ENCODE measurements at places on chromosomes 7 and 10. TPM values are rescaled to one million over a fixed set of nuclear protein-coding genes. Genes with fewer than 3 reads are reported as not detected.

ADRB1 gene
- 0.07 TPM for total RNA-seq

CYP2W1 gene
- not detected for total RNA-seq

PRDX3 gene
- 85.0 TPM for total RNA-seq

SEC24C gene
- total RNA-seq, result 69.1 TPM

MBLAC1 gene
- total RNA-seq, result 1.7 TPM

APBB1IP gene
- not detected for total RNA-seq

EMX2 gene
- total RNA-seq, result 4.7 TPM

SFTPA1 gene
- not detected for total RNA-seq

TYW1 gene
- 18.3 TPM for total RNA-seq

SRRT gene
- total RNA-seq, result 105 TPM

MARVELD1 gene
- 143 TPM for total RNA-seq

DNA sequence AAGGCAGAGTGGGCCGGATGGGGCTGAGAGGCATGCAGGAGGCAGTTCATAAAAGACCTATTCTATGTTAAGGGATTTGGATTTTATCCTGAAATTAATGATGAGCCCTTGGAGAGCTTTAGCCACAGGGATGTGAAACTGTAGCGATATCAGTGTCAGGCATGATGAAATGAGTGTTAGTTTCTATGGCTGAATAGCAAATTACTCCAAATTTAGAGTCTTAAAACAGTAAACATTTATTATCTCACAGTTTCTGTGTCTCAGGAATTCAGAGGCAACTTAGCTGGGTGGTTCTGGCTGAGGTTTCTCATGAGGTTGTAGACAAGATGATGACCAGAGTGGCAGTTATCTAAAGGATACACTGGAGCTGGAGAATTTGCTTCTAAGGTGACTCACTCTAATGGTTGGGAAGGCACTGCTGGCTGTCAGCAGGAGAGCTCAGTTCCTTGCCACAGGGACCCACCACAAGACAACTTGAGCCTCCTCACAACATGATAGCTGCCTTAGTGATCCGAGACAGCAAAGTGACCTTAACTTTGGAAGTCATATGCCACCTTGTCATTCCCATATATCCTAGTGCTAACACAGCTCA lies 36.7 kb upstream of the SFTPD start:
- no peak overlapping the region for H3K4me3 ChIP-seq
- peaks cover 7% of the 10 kb centered on the region for H3K36me3 ChIP-seq
- H3K4me1 ChIP-seq, result peaks cover 6% of the 10 kb centered on the region
- no peak overlapping the region for H3K27ac ChIP-seq
- peaks cover 14% of the 10 kb centered on the region for H3K27me3 ChIP-seq

GRCh38 chr7:79828866-79829265 lies 305.8 kb upstream of the GNAI1 start:
- no peak for DNase-seq
- no peak overlapping the region for H3K27ac ChIP-seq
- H3K36me3 ChIP-seq, result no peaks in the 10 kb centered on the region
- H3K4me1 ChIP-seq, result no peaks in the 10 kb centered on the region

DNA sequence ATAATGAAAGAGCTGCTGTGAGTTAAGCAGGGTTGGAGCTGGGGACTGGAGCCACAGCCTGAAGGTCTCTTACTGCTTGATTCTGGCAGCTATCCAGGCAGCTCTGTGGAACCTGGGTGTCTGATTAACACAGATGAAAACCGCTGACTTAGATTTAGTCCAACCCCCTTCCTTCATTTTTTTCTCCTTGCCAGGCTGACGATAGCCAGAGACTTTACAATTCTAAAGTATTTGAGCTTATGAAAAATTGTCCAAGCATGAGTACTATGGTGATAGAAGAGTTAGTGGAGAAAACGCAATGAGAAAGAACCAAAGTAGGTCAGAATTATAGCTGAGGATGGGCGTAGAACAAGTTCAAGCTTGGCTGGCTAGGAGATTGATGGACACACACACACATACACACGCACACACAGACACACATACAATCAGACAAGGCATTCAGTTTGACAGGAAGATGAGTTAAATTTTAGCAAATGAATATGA lies 13.5 kb upstream of the GPR85 start:
- DNase-seq, result no peak
- H3K4me1 ChIP-seq, result no peaks in the 10 kb centered on the region
- H3K4me3 ChIP-seq, result no peak overlapping the region
- H3K27me3 ChIP-seq, result peaks cover 38% of the 10 kb centered on the region
- H3K36me3 ChIP-seq, result no peaks in the 10 kb centered on the region

GRCh38 chr10:89980166-89980565 lies 278.8 kb downstream of the KIF20B start:
- no peak overlapping the region for H3K27ac ChIP-seq
- H3K4me3 ChIP-seq, result no peak overlapping the region
- peaks cover 10% of the 10 kb centered on the region for H3K27me3 ChIP-seq
- no peak for DNase-seq

DNA sequence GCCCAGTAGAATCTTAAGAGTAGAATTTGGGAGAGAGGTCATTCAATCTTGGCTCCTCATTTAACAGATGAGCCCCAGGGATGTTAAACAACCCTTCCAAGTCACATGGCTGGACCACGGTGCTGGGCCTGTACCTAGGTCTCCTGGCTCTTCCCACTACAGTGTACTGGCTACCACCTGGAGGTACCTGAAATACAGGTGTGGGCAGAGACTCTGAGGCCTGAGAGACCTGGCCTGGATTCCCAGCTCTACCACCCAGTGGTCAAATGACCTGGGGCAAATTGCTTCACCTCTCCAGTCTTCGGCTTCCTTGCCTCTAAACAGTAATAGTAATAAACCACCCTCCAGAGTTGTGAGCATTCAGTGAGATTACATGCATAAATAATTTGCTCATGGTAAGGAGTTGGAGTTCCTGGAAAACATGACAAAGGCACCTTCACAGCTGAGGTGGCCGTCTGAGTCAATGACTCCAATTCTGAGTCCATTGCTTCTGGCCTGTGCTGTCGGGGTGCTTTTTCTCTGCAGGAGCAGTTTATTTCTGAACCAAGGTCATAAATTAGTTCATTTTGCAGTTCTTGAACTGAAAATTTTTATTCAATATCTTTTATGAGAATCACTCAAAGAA lies 2.7 kb downstream of the GOT1 start:
- no peak overlapping the region for H3K4me3 ChIP-seq
- H3K27ac ChIP-seq, result no peak overlapping the region
- peaks cover 10% of the 10 kb centered on the region for H3K36me3 ChIP-seq
- no peak for DNase-seq
- no peaks in the 10 kb centered on the region for H3K27me3 ChIP-seq

- H3K4me3 ChIP-seq, result no peak overlapping the region
- H3K27ac ChIP-seq, result no peak overlapping the region
- no peaks in the 10 kb centered on the region for H3K27me3 ChIP-seq
Observed at GRCh38 chr7:41404375-41405074, 298.4 kb downstream of the INHBA start.

GRCh38 chr10:33965795-33966581 lies 631.5 kb upstream of the NRP1 start:
- DNase-seq, result no peak
- H3K4me3 ChIP-seq, result no peak overlapping the region
- no peaks in the 10 kb centered on the region for H3K36me3 ChIP-seq
- no peaks in the 10 kb centered on the region for H3K4me1 ChIP-seq
- H3K27ac ChIP-seq, result no peak overlapping the region

DNA sequence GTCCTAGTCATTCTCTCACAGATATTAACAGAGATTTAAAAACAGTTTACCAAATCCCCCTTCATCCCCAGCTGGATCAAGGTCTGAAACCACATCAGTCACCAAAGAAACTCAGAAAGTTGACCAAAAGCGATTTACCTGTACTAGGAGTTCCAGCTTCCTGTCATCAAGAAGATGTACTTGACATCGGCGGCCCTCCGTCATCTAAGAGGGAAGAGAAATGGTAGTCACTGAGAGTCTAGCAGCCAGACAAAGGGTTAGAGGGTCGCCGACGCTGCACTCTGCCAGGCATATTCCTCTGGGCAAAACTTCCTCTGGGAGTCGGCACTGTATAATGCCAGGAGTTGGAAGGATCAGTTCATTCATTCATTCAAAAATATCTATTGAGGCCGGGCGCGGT lies 271.9 kb downstream of the PRPF18 start:
- peak overlapping the region; percentile 10 for H3K27ac ChIP-seq
- no peak for DNase-seq

GRCh38 chr7:103714376-103714927 lies 268.4 kb upstream of the SLC26A5 start:
- H3K36me3 ChIP-seq, result no peaks in the 10 kb centered on the region
- no peaks in the 10 kb centered on the region for H3K4me1 ChIP-seq
- H3K27ac ChIP-seq, result no peak overlapping the region
- H3K27me3 ChIP-seq, result no peaks in the 10 kb centered on the region
- DNase-seq, result no peak

DNA sequence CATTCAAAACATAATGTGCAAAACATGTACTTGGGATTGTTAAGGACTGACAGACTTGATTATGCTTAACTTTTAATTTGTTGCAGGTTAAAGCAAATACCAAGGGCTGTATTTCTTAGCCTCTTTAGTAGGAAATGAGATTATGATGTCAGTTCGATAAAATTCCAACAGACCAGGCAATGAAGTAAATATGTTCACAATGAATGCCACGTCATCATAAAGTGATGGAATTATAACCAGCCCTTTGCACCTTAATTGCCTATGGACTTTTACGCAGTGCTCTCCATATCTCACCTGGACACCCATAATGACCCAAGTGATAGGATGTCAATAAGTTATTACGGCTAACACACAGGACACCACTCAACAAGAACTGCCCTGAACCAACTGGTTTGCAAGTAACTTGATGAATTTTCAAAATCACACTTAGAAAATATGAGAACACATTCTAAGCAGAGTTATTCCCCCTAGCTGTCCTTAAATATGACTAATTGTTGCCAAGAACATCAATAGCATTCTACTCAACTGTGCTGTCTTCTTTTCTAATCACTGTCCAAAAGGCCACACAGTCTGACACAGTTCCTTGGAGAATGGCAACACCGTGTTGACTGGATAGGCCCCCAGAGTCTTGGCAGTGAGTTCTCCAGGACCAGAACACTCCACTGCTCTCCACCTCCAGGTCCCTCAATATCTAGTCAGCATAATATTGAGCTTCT lies 115.0 kb downstream of the CHCHD3 start:
- DNase-seq, result no peak
- H3K4me1 ChIP-seq, result peaks cover 6% of the 10 kb centered on the region
- H3K4me3 ChIP-seq, result no peak overlapping the region
- no peaks in the 10 kb centered on the region for H3K27me3 ChIP-seq
- H3K36me3 ChIP-seq, result no peaks in the 10 kb centered on the region

DNA sequence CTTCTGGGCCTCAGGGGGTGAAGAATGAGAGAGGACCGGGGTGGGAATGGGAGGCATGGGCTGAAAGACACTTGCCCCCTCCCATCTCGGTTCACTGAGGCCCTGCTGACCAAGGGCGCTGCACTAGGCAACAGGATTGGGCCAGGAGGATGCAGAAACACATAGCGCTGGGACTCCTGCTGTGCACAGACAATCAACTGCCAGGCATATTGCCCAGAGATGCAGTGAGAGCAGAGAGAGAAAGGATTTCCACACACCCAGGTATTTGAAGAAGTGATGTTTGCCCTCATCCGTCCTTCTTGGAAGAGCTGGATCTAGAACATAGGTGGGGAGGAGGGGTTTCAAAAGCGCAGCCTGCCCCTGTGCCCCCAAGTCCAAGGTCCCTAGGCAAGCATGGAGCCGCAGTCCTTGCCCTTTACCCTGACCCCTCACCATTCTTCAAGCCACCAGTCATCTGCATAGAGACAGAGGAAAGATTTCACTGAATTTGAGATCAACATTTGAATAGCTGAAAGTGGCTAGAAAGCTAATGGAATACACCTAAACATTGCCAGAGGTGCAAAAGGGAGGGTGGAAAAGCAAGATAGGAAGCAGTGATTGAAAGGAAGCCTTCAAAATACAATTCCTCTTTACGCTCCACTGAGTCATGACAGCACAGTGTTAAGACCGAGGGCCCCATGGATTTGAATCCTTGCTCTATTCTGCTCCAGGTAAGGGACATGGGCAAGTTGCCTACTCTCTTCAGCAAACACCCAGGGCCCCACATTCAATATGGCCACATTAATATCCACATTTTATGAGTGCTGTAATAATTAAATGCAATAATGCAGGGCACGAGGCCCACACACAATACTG lies 44.2 kb upstream of the TNS3 start:
- no peaks in the 10 kb centered on the region for H3K36me3 ChIP-seq
- peak overlapping the region; percentile 27 for H3K27ac ChIP-seq
- no peak overlapping the region for H3K4me3 ChIP-seq
- H3K4me1 ChIP-seq, result peaks cover 44% of the 10 kb centered on the region

- peaks cover 30% of the 10 kb centered on the region for H3K36me3 ChIP-seq
- peak overlapping the region; percentile 99 for H3K27ac ChIP-seq
- peaks cover 84% of the 10 kb centered on the region for H3K4me1 ChIP-seq
- DNase-seq, result no peak
- no peaks in the 10 kb centered on the region for H3K27me3 ChIP-seq
Observed at GRCh38 chr7:129829737-129830631, 122.8 kb downstream of the UBE2H start.

GRCh38 chr7:149721084-149721601 lies 52.2 kb downstream of the ZNF467 start:
- no peak overlapping the region for H3K27ac ChIP-seq
- no peak for DNase-seq
- H3K36me3 ChIP-seq, result peaks cover 12% of the 10 kb centered on the region
- H3K4me3 ChIP-seq, result no peak overlapping the region

GRCh38 chr7:35467456-35467978 lies 213.6 kb upstream of the TBX20 start:
- H3K27me3 ChIP-seq, result peaks cover 3% of the 10 kb centered on the region
- H3K27ac ChIP-seq, result no peak overlapping the region
- no peaks in the 10 kb centered on the region for H3K4me1 ChIP-seq
- H3K36me3 ChIP-seq, result no peaks in the 10 kb centered on the region
- H3K4me3 ChIP-seq, result no peak overlapping the region
